ENCODE measurements at places on chromosomes 7 and 10.

DNA sequence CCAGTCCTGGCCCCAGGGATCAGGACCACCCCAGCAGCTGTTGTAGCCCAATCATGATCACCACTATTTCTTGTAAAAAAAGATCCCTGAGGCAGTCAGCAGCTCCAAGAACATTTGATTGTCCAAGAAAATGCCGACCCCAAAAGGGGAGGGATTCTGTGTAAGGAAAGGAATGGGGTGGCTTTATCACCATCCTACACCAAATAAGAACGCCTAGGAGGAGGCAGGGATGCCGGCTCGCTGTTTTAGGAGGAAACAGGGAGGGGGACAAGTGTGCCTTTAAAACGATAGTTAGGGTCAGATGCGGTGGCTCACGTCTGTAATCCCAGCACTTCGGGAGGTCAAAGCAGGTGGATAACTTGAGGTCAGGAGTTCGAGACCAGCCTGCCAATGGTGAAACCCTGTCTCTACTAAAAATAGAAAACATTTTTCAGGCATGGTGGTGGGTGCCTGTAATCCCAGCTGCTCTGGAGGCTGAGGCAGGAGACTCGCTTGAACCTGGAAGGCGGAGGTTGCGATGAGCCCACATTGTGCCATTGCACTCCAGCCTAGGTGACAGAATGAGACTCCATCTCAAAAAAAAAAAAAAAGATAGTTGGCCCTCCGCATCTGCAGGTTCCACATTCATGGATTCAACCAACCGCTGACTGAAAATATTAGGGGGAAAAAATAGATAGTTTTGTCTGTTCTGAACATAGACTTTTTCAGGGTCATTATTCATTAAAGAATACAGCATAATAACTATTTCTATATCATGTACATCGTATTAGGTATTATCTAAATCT is 63.6 kb downstream of the PDIA4 start:
- no peak for DNase-seq

DNA sequence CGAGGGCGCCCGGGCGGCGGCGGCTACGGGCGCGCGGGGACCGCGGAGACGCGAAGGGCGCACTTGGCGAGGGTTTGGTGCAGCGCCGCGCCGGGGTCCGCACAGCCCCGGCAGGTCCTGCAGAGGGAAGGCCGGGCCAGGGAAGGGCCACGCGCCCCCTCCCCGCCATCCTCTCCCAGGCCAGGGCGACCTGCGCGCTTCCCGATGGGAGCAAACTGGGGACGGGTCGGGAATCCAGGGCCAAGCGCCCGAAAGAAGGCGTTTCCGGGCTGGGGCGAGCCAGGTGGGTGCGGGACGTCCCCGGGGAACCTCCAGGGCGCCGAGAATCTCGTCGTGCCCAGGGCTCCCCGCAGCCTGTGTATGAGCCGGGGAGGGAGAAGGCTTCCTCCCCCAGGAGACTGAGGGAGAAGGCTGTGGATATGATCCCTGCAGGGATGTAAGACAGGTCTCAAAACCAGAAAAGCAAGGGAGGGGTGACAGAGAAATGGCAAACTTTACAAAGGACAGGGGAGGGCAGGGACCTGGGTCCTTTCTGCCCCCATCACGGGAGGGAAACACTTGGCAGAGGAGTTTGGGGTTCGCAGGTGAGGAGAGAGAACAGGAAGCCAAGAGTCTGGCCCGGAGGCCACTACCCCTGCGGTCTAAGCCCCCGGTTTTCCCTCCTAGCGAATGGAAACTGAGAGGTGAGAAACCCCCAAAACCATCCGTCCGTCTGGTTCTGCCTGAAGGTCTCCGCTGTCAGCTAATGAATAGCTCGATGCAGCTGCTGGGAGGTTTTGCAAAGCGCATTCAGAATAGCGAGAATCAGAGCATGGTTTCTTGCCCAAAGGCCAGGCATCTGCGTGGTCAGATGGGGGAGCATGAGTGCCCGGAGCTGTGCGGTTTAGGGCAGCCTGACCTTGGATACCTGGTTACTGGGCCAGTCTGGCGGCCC is 674 bp downstream of the AMZ1 start:
- peak; percentile 84 for DNase-seq

GRCh38 chr10:112209684-112210131 is 26.1 kb upstream of the GPAM start:
- DNase-seq: no peak

GRCh38 chr7:131895541-131896164 is 339.2 kb upstream of the PODXL start:
- DNase-seq: no peak

Measured in GM13977 (cell line).